ENCODE measurements at places on chromosomes 1 and 21.
A peak's percentile ranks its signal among the peaks of the same experiment; 100 is the strongest.

DNA sequence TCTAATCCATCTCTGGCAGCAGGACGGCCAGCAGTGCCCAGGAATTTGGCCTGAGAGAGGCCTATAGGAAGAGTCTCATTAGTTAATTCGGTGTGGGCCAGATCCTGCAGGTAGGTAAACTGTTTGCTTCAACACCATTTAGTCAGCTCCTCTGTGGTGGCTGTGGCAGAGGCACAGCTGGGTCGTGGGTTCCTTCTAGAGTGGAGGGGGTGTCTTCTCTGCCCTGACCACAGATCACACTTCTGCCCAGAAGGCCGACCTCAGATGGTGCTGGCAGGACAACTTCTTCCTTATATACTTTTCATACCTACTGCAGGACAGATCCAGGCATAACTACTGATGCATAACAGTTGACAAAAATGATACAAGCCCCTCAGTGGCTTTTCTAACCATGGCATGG lies 281.4 kb downstream of the RPS6KC1 start:
- no peak overlapping the region for H3K27ac ChIP-seq
- H3K36me3 ChIP-seq = no peaks in the 10 kb centered on the region
- peaks cover 2% of the 10 kb centered on the region for H3K27me3 ChIP-seq
- peak; percentile 1 for DNase-seq

GRCh38 chr1:3668148-3668547 lies 15.8 kb downstream of the TP73 start:
- H3K36me3 ChIP-seq = no peaks in the 10 kb centered on the region
- H3K27ac ChIP-seq = no peak overlapping the region
- no peak overlapping the region for H3K4me3 ChIP-seq
- no peaks in the 10 kb centered on the region for H3K4me1 ChIP-seq
- H3K27me3 ChIP-seq = peaks cover 2% of the 10 kb centered on the region
- no peak for DNase-seq

GRCh38 chr1:18943162-18943561 lies 13.3 kb downstream of the IFFO2 start:
- peak overlapping the region; percentile 72 for H3K27ac ChIP-seq
- DNase-seq = no peak
- no peak overlapping the region for H3K4me3 ChIP-seq
- H3K27me3 ChIP-seq = peaks cover under 1% of the 10 kb centered on the region
- peaks cover 86% of the 10 kb centered on the region for H3K4me1 ChIP-seq
- no peaks in the 10 kb centered on the region for H3K36me3 ChIP-seq

- H3K36me3 ChIP-seq = peaks cover 8% of the 10 kb centered on the region
- H3K4me1 ChIP-seq = peaks cover 61% of the 10 kb centered on the region
- H3K27me3 ChIP-seq = peaks cover 24% of the 10 kb centered on the region
- no peak for DNase-seq
Observed at GRCh38 chr1:52057876-52058415, 1.9 kb downstream of the BTF3L4 start.

DNA sequence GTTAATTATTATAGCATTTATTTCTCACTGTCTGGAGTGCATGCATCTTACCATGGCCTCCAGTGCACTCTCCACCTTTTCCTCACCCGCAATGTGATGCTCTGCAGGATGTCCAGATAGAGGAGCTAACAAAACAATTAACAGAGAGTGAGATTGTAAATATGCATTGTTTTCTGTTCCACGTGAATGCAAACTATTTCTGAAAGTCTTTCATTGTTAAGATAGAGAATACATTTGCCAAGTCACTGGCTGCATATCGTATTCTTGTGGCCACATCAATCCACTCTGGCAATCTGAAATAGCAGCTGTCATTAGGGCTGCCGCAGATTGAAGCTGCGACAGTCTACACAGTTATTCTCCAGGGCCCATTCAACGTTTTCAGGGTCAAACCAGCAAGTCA lies 143.8 kb downstream of the DUSP10 start:
- H3K4me1 ChIP-seq = no peaks in the 10 kb centered on the region
- no peak for DNase-seq
- H3K36me3 ChIP-seq = no peaks in the 10 kb centered on the region
- no peaks in the 10 kb centered on the region for H3K27me3 ChIP-seq

DNA sequence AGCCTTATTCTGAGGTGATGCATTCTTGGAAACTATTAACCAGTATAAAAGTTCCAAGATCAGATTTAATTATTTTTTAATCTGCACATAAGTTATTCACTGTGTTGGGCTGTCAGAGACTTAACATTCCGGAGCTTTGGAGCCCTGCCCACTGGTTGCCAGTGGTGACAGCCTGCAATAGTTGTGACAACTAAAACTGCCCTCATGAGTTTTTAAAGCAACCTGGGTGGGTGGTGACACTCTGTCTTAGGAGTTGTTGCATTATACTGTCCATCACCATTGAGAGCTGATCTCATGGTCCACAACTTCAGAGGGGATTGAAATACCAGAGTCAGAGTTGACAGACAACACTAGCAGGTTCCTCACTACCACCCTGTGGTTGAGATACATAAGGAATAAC lies 653.9 kb upstream of the USP24 start:
- no peaks in the 10 kb centered on the region for H3K36me3 ChIP-seq
- H3K4me1 ChIP-seq = no peaks in the 10 kb centered on the region
- peaks cover 7% of the 10 kb centered on the region for H3K27me3 ChIP-seq
- DNase-seq = no peak

DNA sequence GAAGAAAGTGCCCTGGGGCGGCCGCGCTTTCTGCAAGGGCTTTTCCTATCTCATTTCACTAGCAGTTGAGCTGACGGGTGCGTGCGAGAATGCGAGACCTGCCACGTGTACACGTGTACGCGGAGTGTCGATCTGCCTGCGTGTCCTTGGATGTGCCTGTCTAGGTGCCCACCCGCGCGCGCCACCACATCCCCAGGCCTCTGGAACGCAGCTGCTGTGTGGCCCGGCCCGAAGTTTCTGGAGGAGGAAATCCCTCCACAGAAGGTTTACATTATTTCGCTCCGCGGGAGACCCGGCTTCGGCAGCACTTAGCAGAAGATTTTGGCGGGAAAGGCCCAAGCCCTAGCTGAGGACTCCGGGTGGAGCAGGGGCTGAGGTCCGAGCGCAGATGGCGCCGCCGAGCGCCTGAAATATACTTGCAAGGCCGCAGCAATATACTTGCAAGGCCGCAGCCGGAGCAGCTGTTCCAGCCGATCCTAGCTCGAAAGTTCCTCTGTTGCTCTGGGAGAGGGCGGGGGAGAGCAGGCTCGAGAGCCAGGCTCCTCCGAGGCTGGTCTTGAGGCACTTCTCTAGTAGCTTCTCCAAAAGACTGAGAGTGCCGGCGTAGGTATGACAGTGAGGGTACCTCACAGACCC lies 3.9 kb downstream of the TBX15 start:
- peaks cover 17% of the 10 kb centered on the region for H3K36me3 ChIP-seq
- peaks cover 2% of the 10 kb centered on the region for H3K4me1 ChIP-seq
- H3K4me3 ChIP-seq = no peak overlapping the region
- DNase-seq = no peak
- peaks cover 42% of the 10 kb centered on the region for H3K27me3 ChIP-seq

- H3K27ac ChIP-seq = no peak overlapping the region
- H3K4me1 ChIP-seq = no peaks in the 10 kb centered on the region
- H3K36me3 ChIP-seq = no peaks in the 10 kb centered on the region
- DNase-seq = no peak
Observed at GRCh38 chr1:55888685-55889317, 673.6 kb upstream of the USP24 start.

DNA sequence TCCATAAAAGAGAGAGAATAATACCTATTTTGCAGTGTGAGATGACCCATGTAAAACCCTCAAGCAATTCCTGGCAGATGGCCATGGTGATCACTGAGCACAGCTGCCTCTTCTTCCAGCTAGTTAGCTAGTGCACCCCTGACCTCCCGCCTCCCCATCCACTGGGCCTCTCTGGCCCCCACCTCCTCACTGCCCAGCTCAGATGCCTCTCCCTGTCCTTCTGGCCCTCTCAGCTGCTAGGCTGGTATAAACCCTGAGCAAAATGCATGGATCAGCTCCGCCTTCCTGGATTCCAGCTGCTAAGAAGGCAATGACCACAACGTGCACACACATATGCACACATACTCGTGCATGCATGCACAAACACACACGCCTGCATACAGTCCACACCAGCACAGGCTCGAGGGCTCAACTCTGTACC lies 117.2 kb downstream of the DMRTB1 start:
- DNase-seq = no peak
- peaks cover 37% of the 10 kb centered on the region for H3K4me1 ChIP-seq
- H3K4me3 ChIP-seq = no peak overlapping the region
- H3K36me3 ChIP-seq = peaks cover 4% of the 10 kb centered on the region

DNA sequence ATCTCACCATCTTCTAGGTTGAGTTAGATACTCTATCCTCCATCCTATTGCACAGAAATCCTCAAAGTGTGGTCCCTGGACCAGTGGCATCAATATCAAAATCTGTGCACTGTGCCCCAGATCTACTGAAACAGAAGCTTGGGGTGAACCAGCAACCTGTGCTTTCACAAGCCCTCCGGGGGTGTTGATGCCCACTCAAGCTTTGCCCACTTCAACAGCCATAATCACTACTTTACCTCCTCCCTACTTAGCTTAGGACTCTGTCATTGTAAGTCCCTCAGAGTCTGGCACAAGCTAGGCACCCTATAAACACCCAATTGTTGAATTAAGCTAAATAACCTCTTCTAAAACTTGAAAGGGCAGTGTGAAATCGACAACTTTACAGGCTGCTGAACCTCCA lies 144.2 kb upstream of the SOD1 start:
- no peaks in the 10 kb centered on the region for H3K4me1 ChIP-seq
- peaks cover 2% of the 10 kb centered on the region for H3K27me3 ChIP-seq
- H3K36me3 ChIP-seq = no peaks in the 10 kb centered on the region
- DNase-seq = no peak

GRCh38 chr1:102776071-102776470 lies 332.3 kb downstream of the COL11A1 start:
- H3K27ac ChIP-seq = no peak overlapping the region
- no peak overlapping the region for H3K4me3 ChIP-seq
- no peaks in the 10 kb centered on the region for H3K36me3 ChIP-seq
- DNase-seq = no peak

GRCh38 chr1:101235696-101236515 lies 913 bp upstream of the S1PR1 start:
- H3K27ac ChIP-seq = peak overlapping the region; percentile 99
- peaks cover 54% of the 10 kb centered on the region for H3K4me1 ChIP-seq
- peak; percentile 69 for DNase-seq
- H3K4me3 ChIP-seq = peak overlapping the region; percentile 96
- H3K36me3 ChIP-seq = peaks cover 24% of the 10 kb centered on the region
- peaks cover 32% of the 10 kb centered on the region for H3K27me3 ChIP-seq

- H3K27ac ChIP-seq = no peak overlapping the region
- no peak overlapping the region for H3K4me3 ChIP-seq
- H3K27me3 ChIP-seq = peaks cover 18% of the 10 kb centered on the region
- DNase-seq = no peak
Observed at GRCh38 chr1:205470131-205470530, 14.3 kb upstream of the BLACAT1 start.

DNA sequence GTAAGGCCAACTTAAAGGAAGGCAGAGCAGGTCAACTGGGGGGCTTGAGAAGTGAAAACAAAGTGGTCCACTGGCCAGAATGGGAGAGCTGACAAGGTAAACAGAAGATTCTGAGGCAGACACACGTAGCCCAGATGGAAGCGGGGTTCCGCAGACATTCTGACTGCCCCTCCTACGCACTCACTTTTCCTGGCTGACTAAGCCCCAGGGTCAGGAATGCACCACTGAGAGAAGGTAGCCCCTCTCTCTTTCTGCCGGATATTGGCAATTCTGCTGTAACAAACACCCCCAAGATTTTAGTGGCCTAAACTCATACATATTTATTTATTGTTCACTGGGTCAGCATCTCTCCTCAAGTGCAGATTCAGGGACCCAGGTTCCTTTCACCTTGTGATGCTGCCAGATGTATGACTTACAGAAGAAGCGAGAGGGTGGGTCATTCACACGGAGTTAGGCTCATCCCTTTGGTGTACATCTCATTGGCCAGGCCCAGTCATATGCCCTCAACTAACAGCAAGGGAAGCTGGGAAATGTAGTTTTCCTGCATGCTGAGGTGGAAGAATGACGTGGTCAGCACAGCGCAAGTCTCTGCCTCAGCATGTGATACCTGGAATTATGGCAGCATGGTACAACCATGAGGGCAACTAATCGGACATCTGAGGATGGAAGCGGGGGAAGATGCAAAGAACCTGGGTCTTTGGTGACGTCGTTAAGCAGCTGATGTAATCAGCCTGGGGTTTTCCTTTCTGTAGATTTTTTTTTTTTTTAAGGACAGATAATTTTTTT lies 43.4 kb upstream of the MRPS6 start:
- H3K4me1 ChIP-seq = peaks cover 30% of the 10 kb centered on the region
- peak overlapping the region; percentile 11 for H3K4me3 ChIP-seq
- H3K36me3 ChIP-seq = no peaks in the 10 kb centered on the region
- H3K27ac ChIP-seq = peak overlapping the region; percentile 54

GRCh38 chr1:48223366-48224240 lies 1.1 kb downstream of the SLC5A9 start:
- H3K36me3 ChIP-seq = no peaks in the 10 kb centered on the region
- no peak for DNase-seq
- no peak overlapping the region for H3K4me3 ChIP-seq
- no peaks in the 10 kb centered on the region for H3K27me3 ChIP-seq
- peaks cover 13% of the 10 kb centered on the region for H3K4me1 ChIP-seq
- no peak overlapping the region for H3K27ac ChIP-seq

GRCh38 chr1:998995-999724 lies 737 bp downstream of the HES4 start:
- H3K4me3 ChIP-seq = peak overlapping the region; percentile 61
- peak overlapping the region; percentile 32 for H3K27ac ChIP-seq
- peaks cover 6% of the 10 kb centered on the region for H3K4me1 ChIP-seq
- DNase-seq = peak; percentile 54
- H3K27me3 ChIP-seq = peaks cover 30% of the 10 kb centered on the region

DNA sequence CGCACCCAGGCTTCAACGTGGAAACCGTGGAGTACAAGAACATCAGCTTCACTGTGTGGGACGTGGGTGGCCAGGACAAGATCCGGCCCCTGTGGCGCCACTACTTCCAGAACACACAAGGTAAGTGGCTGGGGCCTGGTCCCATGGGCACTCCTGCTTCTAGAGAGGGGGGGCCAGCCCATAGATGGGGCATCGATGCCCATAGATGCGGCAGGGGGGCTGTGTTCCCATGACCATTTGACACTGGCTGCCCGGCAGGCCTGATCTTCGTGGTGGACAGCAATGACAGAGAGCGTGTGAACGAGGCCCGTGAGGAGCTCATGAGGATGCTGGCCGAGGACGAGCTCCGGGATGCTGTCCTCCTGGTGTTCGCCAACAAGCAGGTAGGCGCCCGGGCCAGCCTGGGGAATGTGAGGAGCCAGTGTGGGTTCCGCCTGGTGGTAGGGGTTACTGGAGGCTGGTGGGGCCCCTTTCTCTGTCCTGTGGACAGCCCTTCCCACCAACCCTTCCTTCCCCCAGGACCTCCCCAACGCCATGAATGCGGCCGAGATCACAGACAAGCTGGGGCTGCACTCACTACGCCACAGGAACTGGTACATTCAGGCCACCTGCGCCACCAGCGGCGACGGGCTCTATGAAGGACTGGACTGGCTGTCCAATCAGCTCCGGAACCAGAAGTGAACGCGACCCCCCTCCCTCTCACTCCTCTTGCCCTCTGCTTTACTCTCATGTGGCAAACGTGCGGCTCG lies 5.6 kb downstream of the C1orf35 start:
- DNase-seq = no peak
- peaks cover 34% of the 10 kb centered on the region for H3K36me3 ChIP-seq
- H3K4me1 ChIP-seq = peaks cover 48% of the 10 kb centered on the region
- H3K27ac ChIP-seq = peak overlapping the region; percentile 55
- peaks cover 6% of the 10 kb centered on the region for H3K27me3 ChIP-seq

All from immature natural killer cell (primary cell).